ENCODE measurements at places on chromosomes 11 and 22.

DNA sequence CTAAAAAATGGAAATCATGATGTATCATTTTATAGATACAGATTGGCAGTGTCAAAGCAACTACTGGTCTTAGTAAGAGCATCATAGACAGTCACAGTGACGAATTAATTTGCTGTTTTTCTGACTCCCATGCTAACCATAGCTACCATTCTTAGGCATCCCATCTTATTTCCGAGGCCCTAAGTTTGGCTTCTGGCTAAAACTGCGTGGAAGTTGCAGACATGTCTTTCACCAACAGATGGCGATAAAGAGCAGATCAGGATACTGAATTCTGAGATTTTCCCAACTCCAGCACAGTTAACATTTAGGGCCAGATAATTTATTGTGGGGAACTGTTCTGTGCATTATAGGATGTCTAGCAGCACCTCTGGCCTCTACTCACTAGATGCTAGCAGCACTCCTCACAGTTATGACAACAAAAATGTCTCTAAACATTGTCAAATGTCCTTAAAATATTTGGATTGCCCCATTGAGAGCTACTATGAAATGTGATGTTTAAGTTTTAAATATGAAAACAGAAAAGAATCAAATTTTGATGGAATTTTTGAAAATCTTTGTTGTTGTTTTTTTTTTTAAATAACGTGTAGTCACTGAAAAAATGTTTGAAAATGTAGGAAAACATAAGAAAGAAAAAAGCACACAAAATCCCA lies 16.3 kb downstream of the OR2AG2 start:
- peak; percentile 15 for DNase-seq

DNA sequence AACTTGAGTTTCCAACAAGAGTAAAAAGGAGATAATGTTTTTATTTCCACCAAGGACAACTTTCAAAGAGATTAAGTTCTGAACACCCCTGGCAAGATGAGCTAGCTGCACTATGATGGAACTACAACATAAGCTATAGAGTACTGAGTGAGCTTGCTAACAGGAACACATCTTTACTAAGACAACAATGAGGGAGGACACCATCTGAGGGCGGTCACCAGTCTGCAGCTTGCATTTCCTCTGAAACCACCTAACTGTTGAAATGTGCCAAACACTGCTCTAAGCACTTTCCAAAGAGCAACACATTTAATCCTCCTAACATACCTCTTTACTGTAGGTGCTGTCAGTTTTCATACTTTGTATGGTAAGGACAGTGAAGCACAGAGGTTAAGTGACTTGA lies 68.4 kb downstream of the TCF20 start:
- no peak for DNase-seq

DNA sequence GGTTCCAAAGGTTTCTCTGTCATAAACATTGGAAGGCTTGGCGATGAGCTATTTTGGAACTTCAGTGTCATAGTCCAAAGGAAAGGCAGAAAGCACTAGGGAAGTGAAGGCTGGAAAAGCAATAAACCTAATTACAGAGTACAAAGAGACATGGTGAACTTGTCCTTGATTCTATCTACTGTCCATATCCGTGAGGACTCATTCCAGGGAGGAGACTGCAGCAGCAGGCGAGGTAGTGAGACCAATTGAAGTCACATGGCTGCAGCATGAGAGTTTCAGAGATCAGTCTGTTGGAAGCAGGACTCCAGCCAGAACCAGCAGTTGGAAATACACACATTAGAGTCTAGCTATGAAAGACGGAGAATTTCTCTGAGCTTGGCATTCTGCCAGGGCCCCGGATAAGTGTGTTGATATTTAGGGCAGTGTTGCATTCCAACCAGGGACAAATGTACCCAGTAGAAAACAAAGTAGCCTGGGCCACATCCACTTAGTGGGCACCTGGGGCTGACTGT lies 54.1 kb upstream of the ARHGAP42 start:
- DNase-seq: no peak

DNA sequence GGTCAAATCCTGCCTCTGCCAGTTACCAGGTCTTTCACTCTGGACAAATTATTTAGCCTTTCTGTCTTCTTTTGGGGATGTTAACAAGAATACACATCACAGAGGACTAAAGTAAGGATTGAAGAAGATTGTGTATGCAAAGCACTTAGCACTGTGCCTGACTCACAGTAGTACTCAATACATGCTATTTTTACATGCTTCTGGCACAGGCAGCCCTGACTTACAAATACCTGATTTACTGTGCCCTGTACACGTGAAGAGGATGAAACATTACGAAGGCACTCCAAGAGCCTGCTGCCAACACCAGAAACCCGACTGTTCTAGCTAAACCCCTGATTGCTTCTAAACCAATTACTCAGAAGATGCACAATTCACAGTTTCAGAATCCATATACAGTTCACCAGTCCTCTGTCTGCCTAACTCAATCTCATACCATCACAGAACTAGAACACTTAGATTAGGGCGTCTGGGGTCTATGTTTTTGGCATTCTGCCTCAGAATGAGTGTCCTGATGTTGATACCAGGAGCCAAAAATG lies 300.9 kb upstream of the DDI1 start:
- no peak for DNase-seq

GRCh38 chr11:94727819-94728218 lies 40.3 kb upstream of the AMOTL1 start:
- DNase-seq: no peak

GRCh38 chr11:116718955-116719501 lies 53.8 kb downstream of the BUD13 start:
- no peak for DNase-seq

DNA sequence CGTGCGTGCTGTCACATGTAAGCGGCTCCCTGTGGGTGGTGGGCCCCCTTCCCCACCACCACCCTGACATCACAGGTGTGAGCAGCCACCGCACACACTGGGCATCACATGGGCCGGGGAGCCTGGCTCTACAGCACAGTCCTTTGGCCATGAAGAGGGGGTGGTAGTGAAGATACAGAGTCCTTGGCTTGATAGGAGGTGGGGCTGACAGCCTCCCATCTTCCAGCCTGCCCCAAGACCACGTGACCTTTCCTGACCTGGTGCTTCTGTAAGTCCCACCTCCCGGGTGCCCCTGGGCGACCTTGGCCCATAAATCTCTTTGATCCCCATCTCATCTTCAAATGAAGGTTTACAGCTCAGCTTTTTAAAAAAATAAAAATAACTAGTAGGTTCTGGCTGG lies 21.2 kb upstream of the MGAT3 start:
- no peak for DNase-seq

DNA sequence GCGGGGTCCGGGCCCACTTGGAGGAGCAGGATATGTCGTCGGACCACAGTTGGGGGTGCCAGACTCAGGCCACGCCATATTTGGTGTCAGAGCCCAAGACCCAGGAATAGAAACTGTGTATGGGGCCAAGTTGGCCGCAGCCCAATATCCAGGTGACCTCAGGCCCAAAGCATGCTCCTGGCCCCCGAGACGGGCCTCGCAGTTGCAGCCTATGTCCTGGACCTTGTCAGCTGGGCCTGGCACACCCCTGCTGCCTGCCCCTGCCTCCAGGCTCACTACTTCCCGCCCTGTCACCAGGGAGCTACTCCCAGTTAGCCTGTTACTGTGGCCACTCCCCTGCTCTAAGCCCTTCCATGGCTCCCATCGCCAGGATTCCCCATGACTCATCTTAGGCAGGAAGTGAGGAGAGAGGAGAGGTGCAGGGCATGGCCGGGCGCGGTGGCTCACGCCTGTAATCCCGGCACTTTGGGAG lies 23.1 kb downstream of the A4GALT start:
- DNase-seq: no peak

DNA sequence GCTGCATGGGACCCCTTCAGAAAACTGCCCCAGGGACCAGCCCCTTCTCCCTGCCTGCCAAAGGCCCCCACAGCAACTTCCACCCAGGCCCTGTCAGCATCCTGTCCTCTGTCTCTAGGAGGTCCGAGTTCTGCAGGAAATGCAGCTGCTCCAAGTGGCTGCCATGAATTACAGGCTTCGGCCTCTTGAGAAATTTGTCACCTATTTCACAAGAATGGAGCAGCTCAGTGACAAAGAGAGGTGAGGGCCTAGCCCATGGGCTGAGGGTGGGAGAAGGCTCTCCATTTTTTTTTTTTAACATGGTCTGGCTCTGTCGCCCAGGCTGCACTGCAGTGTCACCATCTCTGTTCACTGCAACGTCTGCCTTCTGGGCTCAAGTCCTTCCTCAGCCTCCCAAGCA lies 7.3 kb downstream of the RGL4 start:
- DNase-seq: no peak

- DNase-seq: no peak
Observed at GRCh38 chr22:44894321-44894720, 115.5 kb downstream of the PHF21B start.

- DNase-seq: no peak
Observed at GRCh38 chr11:112165049-112165448, 1.2 kb upstream of the IL18 start.

- no peak for DNase-seq
Observed at GRCh38 chr22:30782613-30783012, 87.9 kb downstream of the OSBP2 start.

- no peak for DNase-seq
Observed at GRCh38 chr11:11409901-11410300, 56.9 kb upstream of the CSNK2A3 start.

- no peak for DNase-seq
Observed at GRCh38 chr22:47151490-47151889, 389.0 kb downstream of the TBC1D22A start.
